Activated naive CD4-positive, alpha-beta T cell (primary cell): ENCODE measurements at places on chromosomes 7 and 10.

DNA sequence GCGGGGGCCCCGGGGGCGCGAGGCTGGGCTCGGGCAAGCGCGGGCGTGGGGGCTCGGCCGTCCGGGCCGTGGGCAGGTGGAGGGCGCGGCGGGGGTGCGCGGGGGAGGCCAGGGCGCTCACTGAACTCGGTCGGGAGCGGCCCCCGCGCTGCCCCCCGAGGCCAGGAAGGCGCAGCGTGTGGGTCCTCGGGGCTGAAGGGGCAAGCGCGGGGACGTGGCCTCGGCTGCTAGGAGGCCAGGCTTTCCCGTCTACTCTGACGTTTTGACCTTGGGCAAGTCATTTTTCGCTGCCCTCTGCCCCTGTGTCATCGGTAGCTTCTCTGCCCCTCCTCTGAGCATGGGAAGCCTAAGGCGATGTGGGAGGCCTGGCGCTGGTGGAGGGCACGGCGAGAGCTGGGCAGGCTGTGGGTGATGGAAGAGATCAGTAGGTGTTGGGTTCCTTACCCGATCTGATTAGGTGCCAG lies 441 bp downstream of the FBH1 start:
- no peak for DNase-seq

DNA sequence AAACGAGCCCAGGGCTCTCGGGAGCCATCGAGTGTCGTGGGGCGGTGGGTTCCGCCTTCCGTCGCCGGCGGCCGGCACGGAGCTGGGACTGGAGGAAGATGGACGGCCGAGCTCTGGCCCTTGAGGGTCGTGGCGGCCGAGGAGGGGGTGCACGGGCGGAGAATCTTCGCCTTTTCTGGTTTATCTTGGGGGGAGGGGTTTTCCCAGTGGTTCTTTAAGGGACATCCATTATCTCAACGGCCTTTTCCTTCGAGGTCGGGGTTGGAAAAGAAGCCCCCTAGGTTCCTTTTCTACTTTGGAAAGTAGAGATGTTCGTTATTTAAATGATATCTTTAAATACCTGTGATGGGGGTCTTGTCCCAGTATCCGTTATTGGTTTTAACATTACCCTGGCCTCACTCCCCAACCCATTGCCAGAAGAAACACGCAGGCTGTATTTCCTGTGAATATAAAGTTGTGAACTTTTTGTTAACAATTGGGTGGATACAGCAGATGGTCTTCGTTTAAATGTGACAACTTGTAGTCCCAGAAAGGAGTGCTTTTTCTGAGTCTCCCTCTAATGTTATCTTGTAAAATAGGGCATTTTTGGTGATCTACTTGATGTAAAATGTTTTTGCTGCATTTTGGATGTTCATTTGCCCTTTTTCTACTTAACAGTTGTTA lies 765 bp downstream of the CCAR1 start:
- no peak for DNase-seq

DNA sequence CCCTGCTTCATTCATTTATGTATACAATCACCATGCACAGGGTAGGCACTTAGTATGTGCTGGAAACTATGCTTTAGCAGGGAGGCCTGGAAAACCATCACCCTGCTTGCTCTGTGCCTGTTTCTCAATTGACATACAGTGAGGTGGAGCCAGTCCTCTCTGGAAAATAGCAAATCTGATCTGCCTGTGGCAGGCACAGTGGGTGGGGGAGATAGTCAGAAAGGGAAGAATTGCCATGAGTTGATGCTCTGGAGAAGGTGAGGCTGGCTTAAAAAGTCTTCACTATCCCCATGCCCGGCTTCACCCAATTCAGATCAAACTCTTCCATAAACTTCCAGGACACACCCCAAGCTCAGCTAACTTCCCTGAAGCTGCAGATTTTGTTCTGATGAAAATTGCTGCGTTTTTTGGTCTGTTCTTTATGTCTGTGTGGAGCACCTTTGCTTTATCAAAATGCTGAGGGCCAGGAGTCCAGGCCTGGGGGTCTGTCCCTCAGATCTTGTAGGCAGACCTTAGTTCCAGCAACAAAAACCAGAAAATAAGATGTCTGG lies 84.8 kb downstream of the ANK3 start:
- DNase-seq, result no peak

DNA sequence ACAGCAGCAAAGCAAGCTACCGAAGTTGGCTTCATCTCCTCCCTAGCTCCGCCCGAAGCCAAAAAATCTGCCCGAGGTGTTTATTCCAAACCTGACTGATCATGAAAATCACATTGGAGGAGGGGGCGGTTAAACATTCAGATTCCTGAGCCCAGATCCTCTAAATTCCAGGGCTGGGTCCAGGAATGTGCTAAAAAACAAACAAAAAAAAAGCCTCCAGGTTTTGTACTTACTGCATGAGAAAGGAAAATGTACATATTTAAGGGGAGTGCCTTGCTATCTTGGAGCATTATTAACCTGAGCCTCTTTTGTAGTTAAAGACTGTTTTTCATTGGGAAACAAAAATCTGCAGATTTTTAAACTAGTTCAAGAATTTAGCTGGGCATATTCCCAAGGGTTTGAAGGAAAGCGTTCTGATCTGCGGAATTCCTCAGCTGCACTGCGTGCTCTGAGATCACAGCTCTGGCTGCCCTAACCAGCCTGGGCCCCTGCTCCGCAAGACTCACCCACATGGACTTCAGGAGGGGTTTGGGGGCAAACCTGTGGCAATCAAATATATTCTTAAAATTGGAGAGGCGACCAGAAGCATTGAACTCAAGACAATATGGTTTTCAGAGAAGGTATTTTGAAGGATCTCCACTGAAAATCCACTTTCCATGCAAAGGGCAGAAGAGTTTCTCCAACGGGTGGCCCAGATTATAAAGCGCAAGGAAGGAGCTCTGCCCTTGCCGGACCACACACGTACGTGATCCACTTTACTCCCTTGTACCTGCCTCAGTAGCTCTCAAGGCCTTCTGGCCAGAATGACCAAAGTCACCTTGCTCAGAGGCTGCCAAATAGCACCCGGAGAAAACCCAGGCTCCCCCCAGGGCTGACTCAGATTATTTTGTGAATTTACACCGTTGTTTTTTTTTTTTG lies 10.0 kb upstream of the TNS3 start:
- no peak for DNase-seq

DNA sequence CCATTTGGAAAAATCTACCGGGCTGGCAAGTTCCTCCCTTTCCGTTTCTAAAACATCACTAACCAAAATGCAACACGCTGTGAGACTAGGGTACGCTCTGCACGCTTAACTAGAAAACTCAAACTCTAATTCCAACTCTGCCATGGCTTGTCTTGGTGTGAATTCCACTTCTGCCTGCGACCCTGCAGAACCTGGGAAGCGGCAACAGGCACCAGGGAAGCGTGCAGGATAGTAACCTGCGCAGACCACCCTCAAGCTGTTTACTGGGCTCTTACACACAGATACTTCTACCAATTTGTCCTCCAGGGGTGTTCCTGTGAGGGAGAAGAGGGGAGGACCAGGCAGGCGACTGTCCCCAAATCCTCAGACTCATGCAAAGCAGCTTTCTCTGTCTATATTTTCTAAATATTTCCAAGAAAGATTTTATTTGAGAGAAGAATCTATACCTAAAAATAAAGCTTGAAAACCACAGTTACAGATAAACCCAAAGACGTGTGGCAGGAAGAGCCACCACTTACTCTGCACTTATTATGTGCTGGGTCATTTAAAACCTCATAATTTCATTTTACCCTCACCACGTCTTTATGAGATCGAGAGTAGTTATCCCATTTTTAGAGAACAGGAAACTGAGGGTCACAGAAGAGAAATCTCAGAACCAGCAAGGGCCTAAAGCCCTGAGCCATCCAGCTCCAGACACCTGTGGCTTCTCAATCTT lies 52.9 kb downstream of the CPXM2 start:
- no peak for DNase-seq

- no peak for DNase-seq
These were observed 24.2 kb downstream of the ITIH5 start for GRCh38 chr10:7642491-7643011.

DNA sequence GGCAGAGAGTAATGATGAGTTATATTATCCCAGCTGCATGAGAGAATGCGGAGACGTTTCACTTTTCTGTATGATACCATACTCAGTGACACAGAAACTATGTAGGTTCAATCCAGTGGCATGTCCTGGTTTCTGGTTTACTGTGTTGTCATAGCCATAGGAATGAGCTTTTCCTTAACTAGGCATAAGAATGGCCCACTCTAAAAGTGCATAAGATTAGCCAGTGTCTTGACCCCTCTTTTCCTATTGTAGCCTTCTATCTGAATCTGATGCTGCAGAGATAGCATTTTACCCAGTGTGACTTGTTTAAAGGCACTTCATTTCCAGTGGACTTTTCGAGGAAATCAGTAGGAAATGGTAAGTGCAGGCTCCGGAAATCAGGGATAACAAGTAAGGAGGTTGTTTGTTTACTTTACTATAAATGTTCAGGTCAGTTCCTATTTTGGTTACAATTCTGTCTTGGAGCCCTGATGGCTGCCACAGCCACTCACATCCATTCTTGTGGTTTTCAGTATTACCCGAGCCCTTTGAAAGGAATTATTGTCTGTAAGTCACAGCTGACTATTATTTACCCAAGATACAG lies 70.5 kb downstream of the SEMA3A start:
- no peak for DNase-seq

DNA sequence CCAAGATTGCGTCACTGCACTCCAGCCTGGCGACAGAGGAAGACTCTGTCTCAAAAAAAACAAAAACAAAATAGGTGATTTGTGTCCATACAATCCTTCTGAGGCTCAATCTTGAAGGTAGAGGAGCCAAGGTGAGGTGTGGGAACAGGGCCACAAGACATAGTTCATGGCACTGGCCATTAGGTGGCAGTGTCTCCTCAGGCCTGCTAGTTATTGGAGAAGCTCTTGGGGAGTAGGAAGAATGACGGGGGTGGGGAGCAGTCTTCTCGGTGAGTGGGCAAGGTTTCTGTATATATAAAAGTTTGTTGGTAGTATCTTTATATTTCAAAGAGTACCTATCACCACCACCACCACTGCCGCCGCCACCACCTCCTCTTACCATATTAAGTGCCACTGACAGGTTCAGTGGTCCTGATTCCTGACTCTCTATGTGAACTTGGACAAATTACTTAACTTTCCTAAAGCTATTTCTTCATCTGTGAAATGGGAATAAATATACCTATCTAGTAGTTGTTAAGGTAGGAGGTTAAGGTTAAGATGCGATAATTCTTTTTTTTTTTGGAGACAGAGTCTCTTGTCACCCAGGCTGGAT lies 24.0 kb downstream of the CCSER2 start:
- peak; percentile 38 for DNase-seq

DNA sequence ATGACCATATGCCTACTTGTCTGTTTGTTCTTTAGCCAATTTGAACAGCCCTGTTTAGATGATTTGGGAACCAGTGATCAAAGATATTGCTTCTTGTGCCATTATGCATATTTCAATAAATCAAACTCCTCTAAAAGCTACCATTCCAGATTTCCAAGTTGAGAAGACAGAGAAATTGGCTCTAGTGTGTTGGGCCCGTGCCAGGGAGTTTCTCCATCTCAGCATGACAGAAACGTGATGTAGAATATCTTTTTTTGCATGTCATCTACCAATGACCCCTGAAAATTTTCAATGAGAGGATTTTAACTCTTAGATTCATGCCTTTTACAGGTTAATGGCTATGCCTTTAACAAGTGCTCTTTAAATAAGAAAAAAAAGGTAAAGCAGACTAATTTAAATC lies 50.7 kb upstream of the CABCOCO1 start:
- DNase-seq, result no peak
